ENCODE measurements at places on chromosomes 1 and 21.

DNA sequence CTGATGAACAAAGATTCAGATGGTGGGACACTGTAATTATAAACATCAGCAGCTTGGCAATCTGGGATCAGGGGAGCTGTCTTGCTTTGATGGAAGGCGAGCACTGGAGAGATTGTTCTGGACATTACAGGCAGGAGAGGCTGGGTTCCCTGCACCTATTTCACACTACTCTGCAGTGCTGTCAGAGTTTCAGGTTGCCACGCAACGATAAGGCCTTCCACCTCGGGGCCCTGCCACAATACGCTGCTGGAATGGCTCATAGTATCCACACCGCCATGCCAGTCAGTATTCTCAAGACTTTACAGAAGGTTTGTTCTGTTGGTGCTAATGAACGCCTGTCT, 96.8 kb downstream of the GLIS1 start:
- no peak for DNase-seq

DNA sequence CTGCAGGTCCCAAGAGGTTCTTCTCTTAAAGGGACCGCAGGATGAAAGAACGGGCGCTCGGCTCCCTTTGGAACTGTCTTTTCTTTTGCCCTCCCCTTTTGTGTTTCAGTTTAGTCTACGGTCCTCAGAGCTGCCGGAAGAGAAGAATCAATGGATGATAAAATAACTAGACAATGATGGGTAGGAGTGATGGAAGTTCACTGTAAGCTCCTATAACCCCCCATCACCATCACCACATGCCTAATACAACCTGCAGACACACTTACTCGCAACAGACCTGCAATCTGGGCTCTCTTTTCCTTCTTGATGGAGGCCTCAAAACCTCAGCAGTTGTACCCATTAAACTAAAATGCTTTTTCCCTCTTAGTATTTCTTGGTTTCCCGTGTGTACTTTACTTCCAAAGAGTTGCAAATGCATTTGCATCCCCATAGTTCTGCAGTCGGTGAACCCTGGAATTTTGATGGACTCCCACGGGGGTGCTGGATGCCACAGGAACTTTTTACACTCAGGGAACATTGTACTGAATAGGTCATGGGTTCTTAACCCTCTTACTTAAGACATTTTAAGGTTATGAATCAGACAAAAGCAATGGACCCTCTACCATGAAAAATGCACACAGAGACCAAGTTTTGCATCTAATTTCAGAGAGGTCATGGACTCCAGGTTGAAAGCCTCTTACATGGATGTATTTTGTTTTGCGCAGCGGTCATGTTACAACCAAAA, 633 bp upstream of the RFX5 start:
- no peak for DNase-seq

- DNase-seq, result no peak
Measured at GRCh38 chr1:108209456-108210108, 9.4 kb upstream of the SLC25A24 start.

- DNase-seq, result no peak
Measured at GRCh38 chr21:26246073-26246472, 75.5 kb upstream of the APP start.

- no peak for DNase-seq
Measured at GRCh38 chr1:23472351-23473036, 11.5 kb downstream of the ASAP3 start.

DNA sequence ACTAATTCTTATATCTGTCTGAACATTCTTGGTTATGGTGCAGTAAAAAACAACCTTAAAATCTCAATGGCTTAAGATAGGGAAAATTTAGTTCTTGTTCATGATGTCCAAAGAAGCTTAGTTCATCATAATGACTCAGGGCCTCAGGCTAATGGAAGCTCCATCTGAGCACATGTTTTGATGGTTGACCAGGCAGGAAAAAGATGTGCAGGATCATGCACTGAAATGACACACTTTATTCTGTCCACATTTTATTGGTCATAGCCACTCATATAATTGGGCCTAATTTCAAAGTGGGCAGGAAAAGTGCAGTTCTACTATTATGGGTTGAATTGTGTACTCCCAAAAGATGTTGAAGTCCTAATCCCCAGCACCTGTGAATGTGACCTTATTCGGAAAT, 198.2 kb downstream of the CENPF start:
- DNase-seq, result no peak

GRCh38 chr1:91007092-91007491, 14.7 kb downstream of the ZNF644 start:
- no peak for DNase-seq

DNA sequence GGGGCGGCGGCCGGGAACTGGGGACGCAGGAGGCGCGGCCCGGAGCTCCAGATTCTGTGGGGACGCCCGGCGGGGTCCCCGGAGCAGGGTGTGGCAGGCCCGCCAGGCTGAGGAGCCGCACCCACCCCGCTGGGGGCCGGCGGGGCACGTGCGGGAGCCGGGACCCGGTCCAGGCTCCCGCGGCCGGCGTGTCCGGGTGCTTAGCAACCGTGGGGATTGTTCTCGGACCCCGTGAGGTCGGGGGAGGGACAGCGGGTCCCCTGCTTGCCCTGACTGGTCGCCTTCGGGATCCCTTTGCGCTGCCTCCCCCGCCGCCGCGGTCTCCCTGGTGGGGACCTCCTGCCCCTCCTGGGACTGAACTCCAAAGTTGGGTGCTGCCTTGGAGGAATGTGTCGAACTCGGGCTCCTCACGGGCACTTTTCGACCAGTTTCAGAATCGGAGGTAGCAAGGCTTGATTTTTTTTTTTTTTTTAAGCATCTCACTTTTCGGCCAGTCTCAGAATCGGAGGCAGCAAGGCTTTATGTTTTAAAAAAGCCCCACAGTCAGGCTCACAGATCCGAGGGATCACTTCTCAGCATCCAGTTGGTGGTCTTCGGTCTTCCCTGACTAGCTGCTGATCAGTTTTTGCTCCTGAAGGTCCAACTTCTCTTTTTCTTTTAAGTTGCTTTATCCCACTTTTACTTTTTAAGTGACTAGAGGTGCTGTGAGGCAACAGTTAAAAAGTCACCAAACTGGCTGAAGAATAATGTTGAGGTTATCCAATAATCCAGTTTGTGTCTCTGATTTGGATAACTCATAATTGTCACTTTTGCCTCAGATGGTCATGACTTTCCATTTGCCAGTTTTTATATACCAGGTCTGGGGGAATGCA, 648 bp downstream of the FAM76A start:
- peak; percentile 65 for DNase-seq

DNA sequence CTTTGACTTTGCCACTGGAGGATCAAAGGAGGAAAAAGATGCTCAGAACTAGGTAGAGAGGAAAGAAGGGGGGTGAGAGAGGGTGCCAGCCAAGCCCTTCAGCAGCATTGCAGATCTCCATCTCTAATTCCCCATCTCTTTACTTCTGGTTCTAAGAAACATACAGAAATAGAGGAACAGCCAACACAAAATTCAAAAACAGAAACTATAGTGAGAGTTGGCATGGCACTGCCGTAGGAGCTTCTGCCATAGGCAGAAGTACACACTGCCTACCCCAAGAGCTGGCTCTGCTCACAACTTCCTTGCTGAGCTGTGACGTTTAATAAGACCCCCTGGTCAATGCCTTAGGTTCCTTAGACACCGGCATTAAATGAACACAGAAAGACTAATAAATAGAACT, 26.6 kb upstream of the RPF1 start:
- no peak for DNase-seq

DNA sequence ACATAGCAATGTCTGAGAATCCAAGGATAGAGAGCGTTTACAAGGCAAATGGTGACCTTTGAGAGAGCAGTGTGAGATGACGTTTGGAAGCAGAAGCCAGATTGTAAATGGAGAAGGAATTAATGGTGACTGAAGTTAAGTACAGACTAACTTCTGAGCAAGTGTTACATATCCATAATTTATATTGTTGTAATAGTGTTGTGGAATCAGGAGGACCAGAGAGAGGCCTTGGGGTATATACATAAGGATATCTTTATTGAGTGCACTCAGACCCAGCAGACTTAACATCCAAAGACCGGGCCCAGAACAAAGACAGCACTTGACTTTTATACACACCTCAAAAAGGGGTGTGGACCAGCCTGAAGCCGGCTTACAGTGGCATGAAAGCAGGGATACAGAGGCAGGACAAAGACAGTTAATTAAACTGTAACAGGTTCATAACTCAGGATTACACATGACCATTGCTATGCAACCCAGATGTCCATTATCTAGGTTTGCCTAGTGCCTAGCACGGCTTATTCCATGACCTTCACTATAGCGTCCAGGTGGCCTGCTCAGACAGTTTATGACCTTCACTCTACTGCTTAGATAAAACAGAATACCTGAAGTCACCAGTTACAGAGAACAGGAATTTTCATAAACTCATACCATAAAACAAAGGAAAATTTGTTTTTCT, 2.7 kb upstream of the MGST3 start:
- no peak for DNase-seq
